Adrenal gland (tissue), 19 donors: ENCODE measurements at places on chromosomes 16 and 17. TPM values are rescaled to one million over a fixed set of nuclear protein-coding genes. Genes with fewer than 3 reads are reported as not detected.

GRCh38 chr16:80948886-80949493 is 57.7 kb downstream of the CMC2 start:
- DNase-seq, result peak; percentile 65

GRCh38 chr17:72422505-72423285 is 301.9 kb downstream of the SOX9 start:
- peak; percentile 21 for DNase-seq

DNA sequence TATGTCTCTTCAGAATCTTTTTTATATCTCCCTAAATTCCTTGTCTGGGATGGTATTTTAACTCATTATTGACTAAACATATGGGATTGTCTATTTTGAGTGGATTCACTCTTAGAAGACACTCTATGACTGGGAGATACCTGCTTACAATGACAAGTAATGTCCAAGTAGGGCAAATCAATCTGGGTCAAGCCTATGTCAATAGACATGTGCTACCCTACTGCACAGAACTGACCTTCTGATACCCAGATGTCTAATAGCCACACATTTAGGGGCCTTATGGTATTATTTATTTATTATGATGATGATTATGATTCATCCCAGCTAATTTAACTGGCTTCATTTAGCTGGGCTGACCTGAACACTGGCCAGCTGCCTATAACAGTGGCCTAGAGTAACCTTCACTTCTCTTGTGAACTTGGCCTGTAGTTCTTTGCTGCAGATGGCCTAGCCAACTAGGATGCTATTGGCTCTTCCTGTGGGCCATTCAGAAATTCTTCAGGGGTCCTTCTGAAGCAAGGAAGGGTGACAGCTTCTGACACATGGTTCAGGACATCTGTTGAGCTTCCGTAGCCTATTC is 138.0 kb downstream of the ANKFN1 start:
- DNase-seq, result no peak

- no peak for DNase-seq
Observed at GRCh38 chr16:22967521-22968095, 153.6 kb downstream of the HS3ST2 start.

DNA sequence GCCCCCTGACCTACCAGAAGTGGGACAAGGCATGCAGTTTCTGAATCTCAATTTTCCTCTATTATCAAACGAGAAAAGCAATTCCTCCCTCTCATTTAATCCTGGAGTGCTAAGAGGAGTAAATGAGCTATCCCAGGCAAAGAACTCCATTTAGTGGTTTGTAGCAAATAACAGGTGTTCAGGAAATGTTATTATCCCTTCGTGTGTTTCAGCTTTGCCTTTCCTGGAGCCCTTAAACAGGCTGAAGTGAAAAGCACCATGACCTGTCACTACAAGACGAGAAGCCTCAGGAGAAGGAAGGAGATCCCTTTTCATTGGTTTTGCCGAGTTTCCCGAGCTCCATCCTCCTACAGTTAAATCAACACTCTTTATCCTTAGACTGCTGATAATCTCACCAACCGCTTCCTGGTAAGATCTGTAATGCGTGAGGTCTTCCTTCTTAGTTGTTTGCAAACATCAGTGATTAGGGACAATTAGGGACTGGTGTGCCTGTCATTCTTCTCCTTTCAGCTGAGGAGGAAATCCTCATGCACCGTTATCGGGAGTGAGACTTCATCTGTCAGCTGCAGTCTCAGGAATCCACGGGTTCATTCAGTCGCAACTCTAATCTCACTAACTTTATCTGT is 30.8 kb upstream of the MYOCD start:
- no peak for DNase-seq

Gene CHST6
- 59.3 TPM for total RNA-seq
